T1000 (cell line): ENCODE measurements at places on chromosomes 5 and 9.

DNA sequence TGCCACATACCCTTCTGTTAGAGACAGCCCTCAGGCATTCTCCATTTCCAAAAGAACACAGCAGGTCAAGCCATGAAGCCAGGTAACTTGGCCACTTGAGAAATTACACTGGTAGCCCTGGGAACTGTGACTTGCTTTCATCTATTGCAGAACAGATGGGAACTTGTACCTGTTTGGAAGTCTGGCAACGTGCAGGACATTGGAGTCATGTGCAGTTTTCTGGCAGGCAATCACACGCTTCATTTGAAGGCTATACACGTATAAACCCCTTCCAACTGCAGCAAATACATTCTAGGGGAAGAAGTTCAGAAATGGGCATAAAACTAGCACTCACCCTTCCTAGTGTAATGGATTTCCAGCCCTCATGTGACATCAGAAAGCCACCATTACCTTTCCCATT is 54.0 kb downstream of the WDR41 start:
- DNase-seq: no peak

GRCh38 chr5:16539169-16539666 is 73.6 kb upstream of the ZNF622 start:
- DNase-seq: peak; percentile 42

DNA sequence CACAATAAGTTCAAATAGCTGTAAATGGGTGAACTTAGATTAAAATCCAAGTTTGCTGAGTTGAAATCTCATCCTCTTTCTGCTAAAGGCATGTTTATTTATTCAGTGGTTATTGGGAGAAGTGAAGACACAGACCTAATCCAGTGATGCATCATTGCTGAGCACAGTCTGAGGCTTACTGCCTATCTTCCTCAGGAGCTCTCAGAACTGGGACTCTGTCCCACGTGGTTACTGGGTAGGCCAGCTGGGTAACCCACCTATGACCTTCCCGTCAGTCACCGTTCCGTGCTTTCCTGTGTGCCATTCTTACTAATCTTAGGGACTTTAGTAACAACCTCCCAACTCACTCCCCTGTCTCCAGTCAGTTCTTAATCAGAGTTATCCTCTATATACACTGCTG is 226.8 kb upstream of the ATP10B start:
- DNase-seq: no peak

- DNase-seq: no peak
Measured at GRCh38 chr5:38529955-38530646, 26.3 kb downstream of the LIFR start.

- DNase-seq: no peak
Measured at GRCh38 chr5:179337796-179338676, 7.2 kb downstream of the ADAMTS2 start.

DNA sequence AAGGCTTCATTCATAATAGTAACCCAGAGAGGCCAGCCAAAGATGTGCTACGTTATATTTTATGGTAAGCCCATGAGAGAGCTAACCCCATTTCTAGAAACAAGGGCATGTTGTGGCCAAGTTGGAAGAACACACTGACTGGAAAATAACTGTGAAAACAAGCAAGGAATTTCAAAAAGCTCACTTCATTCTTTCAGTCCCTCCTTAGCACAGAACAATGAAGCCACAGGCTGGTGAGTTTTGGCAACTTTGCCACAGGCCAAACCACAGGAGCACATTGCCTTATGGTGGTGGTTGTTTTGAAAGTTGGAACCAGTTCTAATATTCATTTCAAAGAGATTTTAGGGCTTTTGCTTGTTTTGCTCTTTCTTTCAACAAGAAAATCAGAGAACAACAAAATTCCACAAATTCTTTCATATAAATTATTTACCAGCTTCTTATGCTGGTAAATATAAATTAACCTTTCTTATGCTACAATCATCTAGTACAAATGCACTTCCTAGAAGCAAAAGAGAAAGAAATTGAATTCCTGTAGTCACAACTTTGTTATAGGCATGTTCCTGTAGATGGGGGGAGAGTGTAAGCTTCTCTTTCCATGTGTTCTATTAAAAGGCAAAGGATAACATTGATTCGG is 225.4 kb upstream of the RFX3 start:
- DNase-seq: no peak

- no peak for DNase-seq
Measured at GRCh38 chr9:14393418-14393817, 79.5 kb upstream of the NFIB start.

DNA sequence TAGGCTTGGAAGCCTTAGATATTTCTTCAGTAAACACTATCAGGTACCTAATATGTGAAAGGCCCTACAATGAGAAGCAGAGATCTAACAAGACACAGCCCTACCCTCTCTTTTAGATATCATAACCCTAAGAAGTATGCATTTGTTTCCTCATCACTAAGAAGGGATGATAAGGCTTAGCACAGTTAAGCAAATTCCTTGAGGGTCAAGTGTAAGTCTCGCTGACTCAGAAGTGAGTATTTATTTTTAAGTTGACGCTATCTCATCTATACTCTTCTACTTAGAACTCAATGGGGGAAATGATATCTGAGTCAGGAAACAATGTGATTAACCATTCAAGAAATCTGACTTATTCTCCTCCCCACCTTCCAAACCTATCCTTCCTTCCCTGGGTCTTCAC is 149.7 kb downstream of the ESM1 start:
- DNase-seq: no peak

- DNase-seq: no peak
Measured at GRCh38 chr5:140111859-140112551, 1.9 kb upstream of the PURA start.

DNA sequence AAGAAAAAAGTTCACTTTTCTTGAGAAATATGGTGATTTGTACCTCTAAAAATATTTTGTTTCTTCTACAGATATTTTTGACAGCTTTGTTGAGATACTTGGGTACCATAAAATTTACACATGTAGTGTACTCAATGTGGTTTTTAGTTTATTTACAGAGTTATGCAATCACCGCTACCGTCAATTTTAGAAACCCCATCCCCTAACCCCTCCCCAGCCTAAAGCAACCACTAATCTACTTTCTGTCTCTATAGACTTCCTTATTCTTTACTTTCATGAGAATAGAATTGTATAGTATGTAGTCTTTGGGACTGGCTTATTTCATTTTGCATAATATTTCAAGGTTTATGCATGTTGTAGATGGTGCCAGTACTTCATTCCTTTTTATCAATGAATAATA is 45.0 kb upstream of the TDRD7 start:
- DNase-seq: no peak

- no peak for DNase-seq
Measured at GRCh38 chr9:112615584-112616266, 102.2 kb downstream of the INIP start.

DNA sequence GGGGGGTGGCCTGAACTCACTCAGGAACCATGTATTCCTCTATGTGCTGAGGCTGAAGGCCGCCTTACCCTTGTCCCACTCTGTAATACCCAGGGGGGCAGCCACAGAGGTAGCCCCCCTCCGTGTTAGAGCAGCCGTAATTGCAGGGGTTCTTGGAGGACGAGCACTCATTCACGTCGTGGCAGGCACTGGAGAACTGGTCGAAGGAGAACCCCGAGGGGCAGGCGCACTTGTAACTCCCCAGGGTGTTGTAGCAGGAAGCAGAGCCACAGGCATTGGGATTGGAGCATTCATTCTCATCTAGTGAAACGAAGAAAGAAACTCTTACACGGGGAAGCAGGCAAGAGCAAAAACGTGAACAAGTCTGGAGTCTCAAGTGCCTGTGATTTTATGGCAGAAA is 179.8 kb downstream of the SLC12A2 start:
- DNase-seq: no peak

DNA sequence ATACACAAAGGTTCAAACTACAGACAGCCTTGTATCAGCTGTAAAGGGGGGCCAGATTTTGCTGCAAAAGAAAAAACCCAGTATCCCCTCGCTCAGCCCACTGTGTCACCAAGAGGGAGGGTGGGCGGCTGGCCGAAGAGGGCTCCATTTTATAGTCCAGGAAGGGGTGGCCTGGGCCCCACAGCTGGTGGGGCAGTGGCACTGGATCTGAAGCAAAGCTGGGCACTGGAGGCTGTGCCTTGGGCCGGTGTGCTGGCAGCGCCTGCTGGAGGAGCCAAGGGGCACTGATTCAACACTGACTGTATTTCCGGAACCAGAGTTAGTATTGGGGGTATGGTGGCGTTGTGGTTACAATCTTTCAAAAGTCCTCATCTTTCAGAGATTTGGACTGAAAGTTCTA is 9.1 kb downstream of the BRD3 start:
- DNase-seq: no peak

- DNase-seq: no peak
Measured at GRCh38 chr9:120392245-120392644, 187.7 kb downstream of the CDK5RAP2 start.

GRCh38 chr5:52947208-52947607 is 41.9 kb upstream of the ITGA2 start:
- no peak for DNase-seq
